Activated T-cell treated with anti-CD3 and anti-CD28 coated beads, Interleukin-2, amount 50 U/mL, for 24 hours (primary cell): ENCODE measurements at places on chromosomes 7 and 10.

DNA sequence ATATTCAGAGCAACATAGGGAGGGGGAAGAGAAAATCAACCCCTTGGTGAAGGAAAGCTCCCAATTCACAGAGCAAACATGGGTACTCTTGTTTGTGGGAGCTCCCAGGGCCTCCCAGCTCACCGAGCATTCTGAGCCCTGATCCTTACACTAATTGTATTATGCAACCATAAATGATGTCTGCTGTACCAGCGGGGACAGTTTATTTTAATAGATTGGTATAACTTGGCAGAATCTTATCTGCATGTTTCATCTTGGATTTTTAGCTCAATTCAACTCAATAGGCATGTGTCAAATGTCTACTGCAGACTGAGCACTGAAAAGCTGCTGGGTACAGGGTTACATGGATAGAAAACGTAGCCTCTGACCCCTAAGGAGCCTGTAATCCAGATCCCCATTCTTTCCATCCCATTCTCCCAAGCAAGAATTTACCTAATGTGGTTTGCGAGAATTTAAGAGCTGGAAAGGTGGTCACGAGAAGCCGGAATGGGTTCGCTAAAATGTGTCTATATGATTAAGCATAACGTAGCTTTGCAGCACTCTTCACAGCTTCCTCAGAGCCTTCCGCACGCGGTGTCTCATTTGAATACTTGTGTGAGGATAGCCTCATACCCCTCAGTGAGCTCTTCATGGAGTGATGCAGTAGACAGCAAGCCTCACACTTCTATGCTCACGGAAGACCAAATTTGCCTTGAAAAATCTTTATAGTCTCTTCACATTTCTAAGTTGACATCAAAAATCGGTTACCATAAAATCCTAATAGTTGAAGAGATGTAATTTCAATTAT, 18.3 kb downstream of the EGFR start:
- no peak overlapping the region for H3K4me3 ChIP-seq
- DNase-seq = no peak
- H3K27ac ChIP-seq = no peak overlapping the region
- peaks cover 17% of the 10 kb centered on the region for H3K27me3 ChIP-seq
- no peaks in the 10 kb centered on the region for H3K4me1 ChIP-seq

DNA sequence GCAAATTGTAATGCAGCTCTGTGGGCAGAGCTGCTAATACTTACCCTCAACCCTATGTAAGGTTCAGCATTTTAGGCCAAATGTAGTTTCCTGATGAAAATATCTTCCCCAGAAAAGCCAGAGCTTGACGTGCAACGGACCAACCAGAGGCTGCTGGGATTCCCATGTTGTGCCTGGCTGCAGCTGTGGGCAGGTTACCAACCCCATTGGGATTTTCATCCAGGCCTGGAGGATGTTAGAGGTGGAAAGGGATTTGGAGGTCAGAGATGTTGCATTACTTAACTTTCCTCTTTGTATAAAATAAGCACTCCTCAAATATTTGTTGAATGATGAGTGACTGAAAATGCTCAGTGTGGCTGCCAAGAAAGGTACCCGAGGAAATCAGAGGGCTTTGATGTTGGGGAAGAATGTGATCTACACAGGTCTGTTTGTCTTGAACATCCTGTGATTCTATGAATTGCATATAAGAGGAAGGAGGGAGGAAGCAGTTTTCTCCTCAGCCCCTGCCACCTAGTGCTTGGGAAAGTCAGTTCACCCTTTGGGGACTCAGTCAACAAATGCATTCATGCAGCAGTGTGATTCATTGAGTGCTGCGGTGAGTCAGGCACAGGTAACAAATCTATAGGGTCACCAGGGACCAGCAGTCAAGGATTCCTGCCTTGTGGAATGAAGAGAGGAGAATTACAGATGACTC, 487.2 kb downstream of the RPS24 start:
- H3K4me3 ChIP-seq = no peak overlapping the region
- peaks cover 4% of the 10 kb centered on the region for H3K4me1 ChIP-seq
- no peaks in the 10 kb centered on the region for H3K36me3 ChIP-seq
- H3K27ac ChIP-seq = no peak overlapping the region
- no peak for DNase-seq
- H3K27me3 ChIP-seq = no peaks in the 10 kb centered on the region

DNA sequence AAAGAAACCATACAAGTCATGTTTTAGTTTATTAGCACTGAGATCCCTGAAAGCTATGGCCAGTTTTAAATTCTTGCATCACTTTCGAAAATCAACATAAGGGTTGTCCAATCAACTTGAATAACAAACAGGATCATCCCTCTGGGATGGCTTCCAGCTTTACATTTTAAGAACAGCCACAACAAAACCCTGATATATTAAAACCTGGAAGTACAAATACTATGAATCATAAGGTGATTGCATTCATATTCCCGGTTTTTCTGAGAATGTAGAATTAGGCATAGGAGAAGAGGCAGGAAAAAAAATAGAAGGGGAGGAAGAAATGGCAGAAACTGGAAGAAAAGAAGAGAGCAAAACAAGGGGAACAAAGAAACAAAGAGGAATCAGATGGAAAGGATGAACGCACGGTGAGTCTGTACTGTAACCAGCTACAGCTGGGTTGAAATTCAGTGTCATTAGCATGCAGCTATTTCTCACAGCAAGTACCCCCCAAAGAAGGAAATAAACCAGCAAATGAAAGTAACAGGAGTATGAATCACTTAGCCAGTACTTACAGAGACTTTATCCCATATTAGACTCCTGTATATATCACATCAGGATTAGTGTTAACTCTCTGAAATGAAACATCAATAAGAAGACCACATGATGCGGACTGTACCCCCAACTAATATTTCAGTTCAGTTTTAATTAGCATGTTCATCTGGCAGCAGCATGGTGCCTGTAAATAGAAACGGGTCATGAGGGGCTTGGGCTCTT, 301.3 kb downstream of the RNLS start:
- DNase-seq = no peak
- H3K27me3 ChIP-seq = no peaks in the 10 kb centered on the region
- H3K4me3 ChIP-seq = no peak overlapping the region
- H3K4me1 ChIP-seq = peaks cover 43% of the 10 kb centered on the region
- no peaks in the 10 kb centered on the region for H3K36me3 ChIP-seq
- H3K27ac ChIP-seq = no peak overlapping the region

- no peaks in the 10 kb centered on the region for H3K27me3 ChIP-seq
- H3K4me1 ChIP-seq = no peaks in the 10 kb centered on the region
- no peaks in the 10 kb centered on the region for H3K36me3 ChIP-seq
- no peak for DNase-seq
- no peak overlapping the region for H3K4me3 ChIP-seq
- H3K27ac ChIP-seq = no peak overlapping the region
Measured at GRCh38 chr7:148050492-148051158, 539.9 kb upstream of the C7orf33 start.

- H3K4me3 ChIP-seq = no peak overlapping the region
- no peak for DNase-seq
- no peak overlapping the region for H3K27ac ChIP-seq
- H3K36me3 ChIP-seq = no peaks in the 10 kb centered on the region
- H3K27me3 ChIP-seq = peaks cover 50% of the 10 kb centered on the region
- H3K4me1 ChIP-seq = no peaks in the 10 kb centered on the region
Measured at GRCh38 chr7:19121977-19122588, 4.6 kb upstream of the TWIST1 start.

DNA sequence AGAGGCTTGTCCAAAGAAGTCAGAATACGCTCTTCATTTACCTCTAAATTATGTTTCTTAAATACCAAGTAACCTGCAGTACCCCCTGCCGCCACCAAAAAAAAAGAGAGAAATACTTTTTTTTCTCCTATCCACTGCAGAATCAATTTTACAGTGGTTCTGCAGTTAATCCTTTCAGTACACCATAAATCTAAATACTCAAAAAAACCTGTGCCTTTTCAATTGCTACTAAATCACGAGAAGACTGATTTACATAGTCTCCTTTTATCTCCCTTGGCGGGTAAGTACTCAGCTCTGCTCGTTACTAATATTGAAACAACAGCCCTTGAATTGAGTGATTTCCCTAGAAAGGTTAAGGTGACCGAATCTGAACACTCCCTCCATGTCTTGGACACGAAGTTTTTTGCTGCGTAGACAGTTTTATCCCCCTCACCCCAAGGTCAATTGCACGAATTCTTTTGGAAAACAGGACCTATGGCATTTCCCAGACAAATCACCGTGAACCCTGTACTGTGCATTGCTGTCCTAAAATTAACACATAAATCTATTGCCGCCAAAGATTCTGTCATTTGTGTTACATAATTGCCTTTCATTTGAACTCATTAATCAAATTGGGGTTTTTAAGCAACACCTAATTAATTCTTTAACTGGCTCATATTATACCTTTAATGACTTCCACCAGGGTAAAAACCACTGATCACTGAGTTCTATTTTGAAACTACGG, 512 bp upstream of the VIM start:
- H3K27me3 ChIP-seq = no peaks in the 10 kb centered on the region
- peak overlapping the region; percentile 85 for H3K4me3 ChIP-seq
- peak overlapping the region; percentile 91 for H3K27ac ChIP-seq
- peaks cover 65% of the 10 kb centered on the region for H3K4me1 ChIP-seq
- DNase-seq = peak; percentile 48

DNA sequence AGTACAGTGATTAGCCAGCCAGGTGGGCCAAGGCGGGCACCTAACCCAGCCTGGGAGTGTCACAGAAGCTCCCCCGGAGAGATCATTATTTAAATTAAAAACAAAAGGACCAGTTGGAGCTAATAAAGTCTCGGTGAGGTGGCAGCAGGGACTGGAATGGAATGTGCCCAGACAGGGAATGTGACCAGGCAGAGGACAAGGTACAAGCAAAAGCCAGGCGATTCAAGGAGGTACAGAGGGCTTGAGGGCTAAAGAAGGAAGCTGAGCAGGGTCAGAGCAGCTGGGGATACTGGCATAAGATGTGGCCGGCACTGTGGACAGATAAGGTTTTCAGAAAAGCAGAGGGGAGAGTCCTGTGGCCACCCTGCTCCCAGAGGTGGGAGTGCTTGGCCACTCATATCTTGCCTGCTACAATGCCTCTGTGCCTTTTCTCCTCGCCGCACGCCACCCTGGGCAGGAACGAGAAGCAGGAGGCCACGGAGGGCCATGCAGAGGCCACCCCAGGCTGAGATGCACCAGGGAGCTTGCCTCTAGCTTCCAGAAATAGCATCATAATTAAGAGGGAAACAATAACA, 13.2 kb downstream of the TMEM273 start:
- no peak overlapping the region for H3K27ac ChIP-seq
- no peak overlapping the region for H3K4me3 ChIP-seq
- DNase-seq = no peak

DNA sequence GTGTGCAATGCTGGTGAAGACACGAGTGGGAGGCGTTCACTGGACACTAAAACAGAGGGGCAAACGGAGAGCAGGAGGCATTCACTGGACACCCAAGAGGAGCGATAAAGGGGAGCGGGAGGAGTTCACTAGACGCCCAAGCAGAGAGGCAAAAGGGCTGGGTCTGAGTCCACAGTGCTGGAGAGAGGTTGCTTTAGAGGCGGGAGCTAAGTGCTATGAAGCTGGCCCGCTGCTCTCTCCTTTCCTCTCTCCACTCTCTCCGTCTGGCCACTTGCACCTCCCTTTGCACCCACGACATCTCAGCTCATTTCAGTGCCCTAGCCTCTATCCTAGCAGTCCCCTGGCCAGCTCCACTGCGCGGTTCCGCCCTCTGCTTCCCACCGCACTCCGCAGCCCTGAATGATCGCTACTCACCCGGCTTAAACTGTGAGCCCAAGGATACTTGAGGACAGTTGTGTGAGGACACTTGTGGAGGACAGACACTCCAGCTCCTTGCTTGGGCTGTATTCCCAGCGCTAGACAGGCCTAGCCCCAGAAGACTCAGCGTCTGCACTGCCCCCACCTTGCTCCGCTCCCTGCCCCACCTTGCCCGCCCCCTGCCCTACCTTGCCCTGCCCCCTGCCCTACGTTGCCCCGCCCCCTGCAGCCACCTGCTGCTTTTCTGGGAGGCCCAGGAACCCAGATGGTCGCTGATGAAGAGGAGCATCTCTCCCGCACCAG, 78.8 kb upstream of the CPXM2 start:
- peaks cover 6% of the 10 kb centered on the region for H3K4me1 ChIP-seq
- no peak for DNase-seq
- no peaks in the 10 kb centered on the region for H3K36me3 ChIP-seq
- H3K27me3 ChIP-seq = peaks cover 78% of the 10 kb centered on the region

DNA sequence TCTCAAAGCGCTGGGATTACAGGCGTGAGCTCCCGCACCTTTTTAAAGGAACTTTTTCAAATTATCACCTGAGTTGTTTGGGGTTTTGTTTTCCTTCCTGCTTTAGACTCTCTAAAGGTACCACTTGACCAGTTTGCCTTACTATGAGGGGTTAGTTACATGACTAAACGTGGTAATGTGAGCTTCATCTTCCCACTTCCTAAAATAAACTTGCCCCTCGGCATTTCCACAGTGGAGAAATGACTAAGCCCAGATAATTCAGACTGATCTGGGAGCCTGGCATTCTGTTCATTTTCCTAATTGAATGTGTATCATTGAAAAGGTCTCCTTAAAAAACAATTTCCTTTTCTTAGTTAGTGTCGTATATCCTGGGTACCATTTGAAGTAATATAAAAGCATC, 163.4 kb downstream of the PLXDC2 start:
- no peaks in the 10 kb centered on the region for H3K36me3 ChIP-seq
- no peaks in the 10 kb centered on the region for H3K4me1 ChIP-seq

DNA sequence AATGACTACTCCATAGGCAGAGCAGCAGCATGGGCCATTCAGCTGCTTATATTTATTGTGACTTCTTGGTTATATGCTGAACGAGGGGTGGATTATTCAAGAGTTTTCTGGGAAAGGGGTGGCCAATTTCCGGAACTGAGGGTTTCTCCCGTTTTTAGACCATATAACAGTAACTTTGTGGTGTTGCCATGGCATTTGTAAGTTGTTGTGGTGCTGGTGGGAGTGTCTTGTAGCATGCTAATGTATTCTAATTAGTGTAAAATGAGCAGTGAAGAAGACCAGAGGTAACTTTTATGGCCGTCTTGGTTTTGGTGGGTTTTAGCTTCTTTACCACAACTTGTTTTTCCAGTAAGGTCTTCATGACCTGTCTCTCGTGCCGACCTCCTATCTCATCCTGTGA, 139.6 kb downstream of the KLF6 start:
- no peak overlapping the region for H3K27ac ChIP-seq
- H3K4me1 ChIP-seq = no peaks in the 10 kb centered on the region
- no peak for DNase-seq
- no peak overlapping the region for H3K4me3 ChIP-seq
- H3K36me3 ChIP-seq = no peaks in the 10 kb centered on the region

DNA sequence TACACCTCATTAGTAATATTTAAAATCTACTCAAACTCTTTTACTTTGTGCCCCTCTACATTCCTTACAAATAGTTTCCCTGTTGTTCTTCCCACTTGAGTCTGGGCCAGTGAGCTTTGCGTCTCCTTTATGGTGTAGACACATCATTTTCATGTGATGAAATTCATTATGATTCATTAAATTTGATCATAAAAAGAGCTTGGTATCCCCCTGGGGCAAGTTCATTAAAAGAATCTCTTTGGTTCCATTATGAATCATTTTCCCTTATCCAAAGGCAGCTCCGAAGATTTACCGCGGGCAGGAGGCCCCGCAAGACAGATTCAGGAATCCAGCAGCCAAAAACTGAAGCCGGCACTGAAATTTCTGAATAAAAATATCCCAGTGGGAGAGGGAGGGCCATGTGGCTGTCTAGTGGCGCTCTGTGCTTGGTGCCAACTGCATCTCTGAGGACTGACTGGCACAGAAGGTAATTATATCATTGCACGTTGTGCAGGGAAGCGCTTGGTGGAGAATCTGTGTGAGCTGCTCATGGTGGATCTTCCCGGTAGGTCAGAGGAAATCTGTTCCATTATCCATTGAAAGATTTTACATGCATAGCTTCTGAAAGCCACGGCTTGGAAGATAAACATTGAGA, 151.4 kb upstream of the PITRM1 start:
- H3K27me3 ChIP-seq = peaks cover 14% of the 10 kb centered on the region
- H3K4me3 ChIP-seq = no peak overlapping the region
- H3K27ac ChIP-seq = no peak overlapping the region
- no peaks in the 10 kb centered on the region for H3K36me3 ChIP-seq
- no peak for DNase-seq
